ENCODE measurements at places on chromosomes 7 and 10.

DNA sequence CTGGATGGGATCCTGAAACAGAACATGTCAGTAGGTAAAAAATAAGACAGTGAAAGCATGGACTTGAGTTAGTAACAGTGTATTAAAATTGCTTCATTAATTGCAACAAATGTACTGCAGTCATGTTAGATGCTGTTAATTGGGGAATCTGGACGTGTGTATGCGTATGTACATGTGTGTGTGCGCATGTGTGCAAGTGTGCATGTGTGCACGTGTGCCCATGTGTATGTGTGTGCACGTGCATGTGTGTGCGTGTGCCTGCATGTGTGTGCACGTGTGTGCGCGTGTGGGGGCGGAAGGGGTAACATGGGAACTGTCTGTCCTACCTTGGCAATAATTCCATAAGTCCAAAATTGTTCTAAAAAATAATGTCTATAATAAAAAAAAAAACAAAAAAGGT lies 67.3 kb downstream of the SMURF1 start:
- no peak for DNase-seq

DNA sequence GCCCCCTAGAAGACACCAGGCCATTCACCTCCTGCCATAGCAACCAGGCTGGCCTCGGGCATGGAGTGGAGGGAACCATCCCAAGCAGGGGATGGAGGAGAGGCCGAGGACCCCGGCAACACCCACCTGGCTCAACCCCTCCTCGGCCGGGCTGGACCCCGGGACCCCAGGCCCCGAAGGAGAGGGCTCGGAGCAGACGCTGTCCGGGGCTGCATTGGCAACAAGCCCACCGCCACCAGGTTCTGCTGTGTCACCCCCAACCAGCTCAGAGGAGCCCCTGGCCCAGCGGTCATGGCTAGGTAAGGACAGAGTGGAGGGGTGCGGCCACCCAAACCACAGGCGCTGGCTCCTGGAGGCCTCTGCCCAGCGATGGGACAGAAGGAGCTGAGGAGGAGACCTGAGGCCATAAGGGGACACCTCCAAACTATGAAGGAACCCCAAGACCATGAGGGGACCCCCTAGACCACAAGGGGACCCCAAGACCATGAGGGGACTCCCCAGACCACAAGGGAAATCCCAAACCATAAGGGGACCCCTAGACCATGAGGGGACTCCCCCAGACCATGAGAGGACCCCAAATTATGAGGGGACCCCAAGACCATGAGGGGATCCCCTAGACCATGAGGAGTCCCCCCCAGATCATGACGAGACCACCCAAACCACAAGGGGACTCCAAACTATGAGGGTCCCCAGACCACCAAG lies 74.7 kb upstream of the PDGFA start:
- no peak for DNase-seq

DNA sequence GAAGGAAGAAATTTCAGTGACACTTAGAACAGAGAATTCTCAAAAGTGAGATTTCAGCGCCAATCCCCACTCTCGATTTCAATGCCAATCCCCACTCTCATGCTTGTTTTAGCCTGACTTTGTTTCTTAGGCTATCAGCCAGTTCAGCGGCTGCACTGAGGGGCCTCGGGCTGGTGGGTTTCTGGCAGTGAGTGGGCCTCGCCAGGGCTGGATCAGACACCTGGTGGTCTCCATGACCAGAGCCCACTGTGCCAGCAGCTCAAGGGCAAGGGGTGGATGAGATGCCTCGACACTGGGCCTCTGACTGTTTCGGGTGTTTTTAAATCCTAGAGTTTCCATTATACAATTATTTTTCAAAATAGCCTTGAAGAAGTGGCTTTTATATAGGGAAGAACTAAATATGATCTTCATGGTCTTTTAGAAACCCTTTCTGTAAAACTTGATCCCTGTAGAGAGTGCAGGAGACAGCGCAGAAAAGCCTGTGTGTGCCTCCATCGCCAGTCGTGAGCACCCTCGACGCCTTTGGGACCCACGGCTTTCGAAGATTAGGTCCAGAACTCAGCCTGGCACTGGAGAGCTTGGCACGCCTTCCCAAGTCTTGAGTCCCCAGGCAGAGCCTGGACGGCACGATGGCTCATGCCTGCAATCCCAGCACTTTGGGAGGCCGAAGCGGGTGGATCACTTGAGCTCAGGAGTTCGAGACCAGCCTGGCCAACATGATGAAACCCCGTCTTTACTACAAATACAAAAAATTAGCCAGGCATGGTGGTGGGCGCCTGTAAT lies 76.2 kb downstream of the INPP5A start:
- no peak for DNase-seq

DNA sequence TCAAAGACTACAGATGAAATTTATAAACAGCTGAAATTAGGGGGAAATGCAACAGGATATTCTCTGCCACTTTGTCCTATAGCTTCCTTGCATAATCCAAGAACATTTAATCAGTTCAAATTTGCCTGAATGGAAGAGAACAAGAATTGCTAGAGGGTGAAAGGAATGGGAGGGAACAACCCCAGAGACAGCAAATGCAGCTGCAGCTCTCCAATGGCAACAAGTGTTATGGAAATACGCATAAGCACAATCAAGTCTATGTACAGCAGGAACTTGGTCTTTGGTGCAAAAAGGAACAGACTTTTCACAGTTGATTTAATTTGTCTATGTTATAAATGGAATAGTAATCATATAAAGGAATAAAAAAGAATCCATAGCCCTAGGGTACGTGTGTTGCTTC lies 269.0 kb upstream of the ETV1 start:
- no peak for DNase-seq

Measured in HS-5 (cell line).